CD4-positive, alpha-beta T cell treated with Interleukin-21 for 1 hour (primary cell): ENCODE measurements at places on chromosomes 11 and 22.

DNA sequence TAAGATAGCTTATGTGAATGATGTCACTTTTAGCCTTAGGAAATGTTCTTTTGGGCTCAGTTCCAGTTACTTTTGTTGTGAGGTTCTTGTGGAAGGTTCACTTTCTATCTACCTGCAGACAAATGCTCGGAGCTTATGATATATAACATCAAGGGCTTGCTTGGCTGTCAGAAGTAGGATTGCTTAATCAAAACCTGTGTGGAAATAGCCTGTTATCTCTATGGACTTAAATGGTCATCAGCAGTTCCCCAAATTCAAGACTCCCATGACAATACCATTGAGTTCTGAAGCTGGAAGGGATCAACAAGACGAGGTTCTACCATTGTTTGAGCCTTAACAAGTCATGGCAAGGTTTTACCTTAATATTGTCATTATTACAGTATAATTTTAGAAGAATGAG lies 43.8 kb downstream of the FLI1 start:
- DNase-seq, result no peak

DNA sequence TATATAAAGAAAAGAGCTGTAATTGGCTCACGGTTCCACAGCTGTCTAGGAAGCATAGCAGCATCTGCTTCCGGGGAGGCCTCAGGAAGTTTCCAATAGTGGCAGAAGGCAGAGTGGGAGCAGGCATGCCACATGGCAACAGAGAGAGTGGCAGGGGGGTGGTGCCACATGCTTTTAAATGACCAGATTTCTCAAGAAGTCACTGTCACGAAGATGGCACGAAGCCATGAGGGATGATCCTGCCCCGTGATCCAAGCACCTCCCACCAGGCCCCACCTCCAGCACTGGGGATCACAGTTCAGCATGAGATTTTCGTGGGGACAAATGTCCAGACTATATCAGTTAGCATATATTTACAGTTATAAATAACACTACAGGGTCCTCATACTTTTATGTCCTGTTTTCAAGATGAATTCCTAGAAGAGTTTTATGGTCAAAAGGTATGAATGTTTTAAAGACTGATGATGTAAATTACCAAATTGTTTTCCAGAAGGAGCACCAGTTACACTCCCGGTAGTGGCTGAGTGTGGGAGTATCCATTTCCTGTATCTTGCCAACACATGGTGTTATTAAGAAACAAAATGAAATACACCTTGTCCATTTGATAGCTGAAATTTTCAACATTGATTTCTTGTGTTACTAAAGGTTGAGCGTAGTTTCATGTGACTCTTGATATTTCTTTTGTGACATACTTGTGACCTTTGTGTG lies 19.2 kb downstream of the FAM118A start:
- DNase-seq, result no peak

DNA sequence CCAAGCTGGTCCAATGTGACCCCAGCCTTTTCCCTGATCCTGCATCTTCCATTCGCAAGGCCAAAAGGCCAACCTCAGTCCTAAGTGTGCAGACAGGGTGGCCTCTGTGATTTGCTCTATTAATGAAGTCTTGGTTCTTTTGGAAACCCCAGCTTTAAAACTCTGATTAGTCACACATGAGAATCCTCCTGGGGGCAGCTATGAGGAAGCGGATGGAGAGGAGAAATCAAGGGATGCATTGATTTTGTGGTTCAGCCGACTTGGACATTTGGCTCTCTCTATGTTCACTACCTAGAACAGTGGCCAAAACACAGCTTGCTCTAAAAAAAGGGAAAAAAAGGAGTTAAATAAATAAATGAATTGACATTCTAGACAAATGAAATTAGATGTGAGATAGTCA lies 98.6 kb upstream of the USP47 start:
- DNase-seq, result no peak

GRCh38 chr11:129034001-129034400 lies 91.3 kb upstream of the TP53AIP1 start:
- DNase-seq, result no peak

DNA sequence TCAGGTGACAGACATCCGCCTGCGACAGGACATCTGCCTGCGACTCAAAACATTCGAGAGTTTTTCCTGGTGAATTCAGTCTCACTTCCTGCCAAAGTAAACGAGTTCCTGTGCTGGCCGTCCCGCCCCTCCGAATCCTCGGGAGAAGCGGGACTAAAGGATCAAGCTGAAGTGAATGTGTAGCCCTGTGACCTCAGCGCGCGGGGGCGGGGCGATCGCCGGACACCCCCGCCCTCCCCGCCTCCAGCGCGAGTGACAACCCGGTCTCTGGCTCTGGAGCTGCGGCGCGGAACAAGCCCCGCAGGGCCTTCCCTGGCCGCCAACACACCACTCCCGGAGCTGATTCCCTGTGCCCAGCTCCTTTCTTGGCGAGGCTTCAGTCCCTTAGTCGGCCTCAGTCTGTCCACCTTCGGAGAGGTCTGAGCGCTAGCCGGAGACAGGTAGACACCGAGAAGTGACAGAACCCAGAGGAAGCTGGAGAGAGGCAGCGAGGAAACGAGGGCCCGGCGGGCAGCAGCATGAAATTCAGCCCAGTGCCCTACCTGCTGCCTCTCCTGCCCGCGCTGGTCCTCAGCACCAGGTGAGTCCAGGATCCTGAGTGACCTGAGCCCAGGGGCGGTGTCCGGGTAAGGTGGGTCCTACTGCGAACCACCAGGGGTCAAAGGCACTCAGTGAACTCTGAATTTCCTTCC lies 766.4 kb upstream of the LUZP2 start:
- no peak for DNase-seq

- DNase-seq, result no peak
Observed at GRCh38 chr11:77230878-77231605, 70.4 kb downstream of the GDPD4 start.

DNA sequence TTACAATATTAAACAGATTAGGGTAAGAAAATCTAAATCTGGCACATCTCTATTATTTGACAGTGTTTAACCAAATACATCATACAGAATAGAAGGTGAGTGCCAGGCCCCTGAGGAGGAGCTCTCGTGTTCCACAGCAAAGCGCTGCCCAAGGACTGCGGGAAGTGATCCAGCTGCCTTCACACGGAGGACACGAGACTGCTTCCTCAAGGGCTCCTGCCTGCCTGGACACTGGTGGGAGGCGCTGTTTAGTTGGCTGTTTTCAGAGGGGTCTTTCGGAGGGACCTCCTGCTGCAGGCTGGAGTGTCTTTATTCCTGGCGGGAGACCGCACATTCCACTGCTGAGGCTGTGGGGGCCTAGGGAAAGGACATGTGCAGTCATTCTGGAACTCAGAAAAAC lies 71.1 kb downstream of the NCAPD3 start:
- DNase-seq, result no peak

- DNase-seq, result peak; percentile 14
Observed at GRCh38 chr11:111229604-111230003, 15.9 kb upstream of the POU2AF2 start.

GRCh38 chr11:61891331-61892084 lies at the start of gene FADS3:
Gene FADS3, minus strand, starts transcription at chr11:61891545. Its CDS starts 164 bp downstream, at chr11:61891381.
- peak; percentile 81 for DNase-seq

DNA sequence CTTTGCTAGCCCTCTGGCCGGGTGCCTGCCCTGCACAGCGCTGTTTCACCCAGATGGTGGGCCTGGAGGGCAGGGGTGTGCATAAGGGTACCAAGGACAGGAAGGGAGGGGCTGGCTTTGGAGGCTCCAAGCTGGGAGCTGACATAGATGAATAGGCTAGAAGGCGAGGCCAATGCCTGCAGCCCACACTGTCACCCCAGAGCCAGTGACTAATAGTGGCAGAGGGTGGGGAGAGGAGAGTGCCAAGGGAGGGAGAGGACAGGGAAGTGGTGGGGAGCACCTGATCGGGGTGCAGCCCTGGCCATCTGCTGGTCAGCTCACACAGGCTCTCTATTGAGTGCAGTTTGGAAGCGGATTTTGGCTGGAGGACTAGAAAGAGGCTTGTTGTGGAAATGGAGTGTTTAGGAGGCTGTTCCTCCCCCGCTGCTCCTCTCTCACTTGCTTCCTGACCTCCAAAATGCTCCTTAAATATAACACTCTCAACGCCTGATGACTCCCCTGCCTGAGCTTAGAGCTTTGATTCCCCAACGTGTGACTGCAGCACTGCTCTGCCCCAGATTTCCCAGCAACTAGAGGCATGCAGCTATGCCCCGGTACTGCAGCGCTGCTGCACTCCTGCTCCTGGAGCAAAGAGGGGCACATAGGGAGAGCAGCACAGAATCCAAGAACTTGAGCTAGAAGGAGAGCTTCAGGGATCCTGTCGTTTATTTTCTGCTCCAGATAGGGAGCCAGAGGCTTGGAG lies 89.2 kb downstream of the GRAMD1B start:
- no peak for DNase-seq

GRCh38 chr11:114159802-114160632 lies 100.5 kb downstream of the ZBTB16 start:
- peak; percentile 96 for DNase-seq

DNA sequence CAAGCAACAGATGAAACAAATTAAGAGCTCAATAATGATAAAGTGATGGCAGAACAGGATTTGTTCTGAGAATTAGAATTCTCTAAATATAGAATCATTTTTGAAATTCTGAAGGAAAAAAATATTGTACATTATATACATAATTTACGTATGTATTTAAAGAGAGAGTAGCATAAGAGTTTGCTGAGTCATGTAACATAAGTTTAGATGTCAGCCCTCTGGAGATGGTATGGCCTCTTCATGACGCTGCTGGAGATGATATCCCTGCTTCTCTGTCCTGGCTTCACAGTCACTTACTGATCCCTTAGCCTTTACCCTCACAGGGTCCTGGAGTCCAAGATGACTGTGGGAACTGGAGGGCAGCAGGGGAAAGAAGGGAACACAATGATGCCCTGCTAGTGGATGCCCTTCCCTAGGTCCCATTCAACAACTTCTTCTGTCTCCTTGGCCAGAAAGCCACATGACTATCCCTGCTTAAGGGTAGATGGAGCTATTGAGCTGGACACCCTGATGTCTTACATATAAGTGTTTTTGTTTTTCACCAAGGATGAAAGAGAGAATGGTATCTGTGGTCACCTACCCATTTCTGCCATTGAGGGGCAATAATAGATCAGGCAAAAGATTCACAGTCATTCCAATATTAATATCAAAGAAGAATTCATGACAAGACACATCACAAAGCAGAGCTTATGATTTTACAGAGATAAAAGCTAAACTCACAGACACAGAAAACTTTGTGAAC lies 753.1 kb downstream of the TBC1D22A start:
- no peak for DNase-seq

DNA sequence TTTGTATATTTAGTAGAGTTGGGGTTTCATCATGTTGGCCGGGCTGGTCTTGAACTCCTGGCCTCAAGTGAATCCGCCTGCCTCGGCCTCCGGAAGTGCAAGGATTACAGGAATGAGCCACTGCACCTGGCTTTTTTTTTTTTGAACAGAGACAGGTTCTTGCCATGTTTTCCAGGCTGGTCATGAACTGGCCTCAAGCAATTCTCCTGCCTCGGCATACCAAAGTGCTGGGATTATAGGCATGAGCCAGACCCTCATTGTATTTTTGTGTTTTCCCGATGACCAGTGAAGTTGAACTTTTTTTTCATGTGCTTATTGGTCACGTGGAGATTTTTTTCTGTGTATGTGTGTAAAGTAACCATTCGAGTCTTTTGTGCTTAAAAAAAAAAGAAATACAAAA lies 48.2 kb downstream of the KIAA1671 start:
- no peak for DNase-seq

- no peak for DNase-seq
Observed at GRCh38 chr11:45258982-45259530, 27.1 kb downstream of the SYT13 start.
